ENCODE measurements at places on chromosomes 2 and 18.
A peak's percentile ranks its signal among the peaks of the same experiment; 100 is the strongest.

- DNase-seq: no peak
These were observed 80.4 kb downstream of the POLR1A start for GRCh38 chr2:86025229-86025820.

- DNase-seq: no peak
These were observed 40.9 kb upstream of the LAPTM4A start for GRCh38 chr2:20092226-20092900.

- DNase-seq: no peak
These were observed 12.4 kb upstream of the TANK start for GRCh38 chr2:161147856-161148255.

GRCh38 chr2:197452754-197453122, 614 bp upstream of the COQ10B start:
- no peak for DNase-seq

DNA sequence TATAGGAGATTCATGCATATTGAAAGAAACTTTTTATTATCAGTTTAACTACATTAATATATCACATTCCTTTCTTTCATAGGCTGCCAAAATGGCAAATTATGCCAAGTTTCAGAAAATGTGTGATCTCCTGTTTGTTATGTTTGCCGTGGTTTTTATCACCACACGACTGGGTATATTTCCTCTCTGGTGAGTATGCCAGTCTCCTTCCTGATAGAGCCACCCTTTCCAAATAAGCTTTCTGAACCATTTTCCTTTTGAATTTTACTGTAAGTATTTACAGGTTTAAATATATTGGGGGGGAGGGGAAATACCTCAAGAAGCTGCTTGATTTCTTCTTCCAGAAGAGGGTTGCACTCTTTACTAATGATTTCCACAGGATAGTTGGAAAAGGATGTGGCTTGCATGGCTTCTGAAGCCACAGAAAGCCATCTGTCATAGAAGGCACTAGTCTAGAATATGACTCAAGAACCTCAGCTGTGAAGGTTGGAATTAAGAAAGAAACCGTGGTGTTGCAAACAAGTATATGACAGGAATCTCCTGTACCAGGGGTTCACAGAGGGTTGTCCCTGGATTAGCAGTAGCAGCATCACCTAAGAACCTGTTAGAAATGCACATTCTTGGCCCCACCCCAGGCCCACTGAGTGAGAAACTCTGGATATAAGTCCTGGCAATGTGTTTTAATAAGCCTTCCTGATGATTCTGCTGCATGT, 84.5 kb upstream of the NOSTRIN start:
- no peak for DNase-seq

DNA sequence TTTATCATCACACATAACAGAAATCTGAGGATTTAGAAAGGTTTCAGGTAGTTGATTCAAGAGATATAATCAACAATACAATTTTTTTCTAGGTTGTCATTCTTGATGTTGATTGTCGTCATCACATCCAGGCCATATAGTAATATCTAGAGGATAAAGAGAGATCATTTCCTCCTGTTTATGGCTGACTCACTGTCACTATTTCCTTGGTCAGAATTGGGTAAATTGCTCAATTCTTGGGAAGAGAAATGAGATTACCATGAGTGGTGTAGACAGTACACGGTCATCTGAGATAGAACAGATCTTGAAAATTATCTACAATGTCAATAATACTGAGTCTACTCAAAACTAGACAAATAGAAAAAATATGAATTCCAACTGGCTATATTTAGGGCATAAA, 78.8 kb downstream of the ZNF804A start:
- DNase-seq: no peak

- DNase-seq: no peak
These were observed 137.6 kb upstream of the HNMT start for GRCh38 chr2:137826373-137827372.

GRCh38 chr2:29480426-29480825, 365.2 kb downstream of the CLIP4 start:
- DNase-seq: no peak

DNA sequence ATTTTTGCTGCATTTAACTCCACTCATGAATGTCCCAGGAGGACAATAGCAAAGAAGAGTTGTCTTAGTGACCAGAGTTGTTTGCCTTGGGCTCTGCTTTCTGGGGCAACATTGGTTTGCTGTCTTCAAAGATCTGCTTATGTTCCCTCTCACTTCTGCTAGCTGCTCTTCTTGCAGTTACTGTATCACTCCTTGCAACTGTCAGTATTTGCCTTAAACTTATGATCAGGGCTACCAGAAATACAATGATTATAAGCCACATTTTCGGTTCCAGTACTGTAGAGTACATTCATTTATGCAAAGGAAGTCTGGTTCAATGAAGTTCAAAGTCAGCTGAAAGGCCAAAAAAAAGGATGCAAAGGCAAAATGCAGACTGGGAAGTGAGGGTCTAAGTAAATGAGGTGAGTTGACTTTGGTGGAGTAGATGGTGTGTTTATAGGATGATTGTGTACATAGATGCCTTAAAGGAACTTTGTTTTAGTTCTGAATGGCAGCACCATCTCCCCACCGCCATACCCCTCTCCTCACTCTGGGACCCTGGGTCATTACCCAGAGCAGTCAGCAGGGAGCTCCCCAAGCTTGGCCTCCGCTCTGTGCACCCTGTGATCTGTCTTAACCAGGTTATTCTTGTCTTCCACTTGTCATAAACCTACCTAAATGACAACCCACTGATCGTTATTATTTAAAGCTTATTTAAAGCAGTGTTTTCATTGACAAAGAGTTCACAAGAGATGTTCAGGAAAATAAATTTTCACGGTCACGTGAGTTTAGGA, 236.0 kb downstream of the DOK6 start:
- no peak for DNase-seq

- no peak for DNase-seq
These were observed 24.8 kb downstream of the NCK2 start for GRCh38 chr2:105769504-105769903.

- DNase-seq: no peak
These were observed 296.2 kb upstream of the SPRED2 start for GRCh38 chr2:65728477-65729180.

DNA sequence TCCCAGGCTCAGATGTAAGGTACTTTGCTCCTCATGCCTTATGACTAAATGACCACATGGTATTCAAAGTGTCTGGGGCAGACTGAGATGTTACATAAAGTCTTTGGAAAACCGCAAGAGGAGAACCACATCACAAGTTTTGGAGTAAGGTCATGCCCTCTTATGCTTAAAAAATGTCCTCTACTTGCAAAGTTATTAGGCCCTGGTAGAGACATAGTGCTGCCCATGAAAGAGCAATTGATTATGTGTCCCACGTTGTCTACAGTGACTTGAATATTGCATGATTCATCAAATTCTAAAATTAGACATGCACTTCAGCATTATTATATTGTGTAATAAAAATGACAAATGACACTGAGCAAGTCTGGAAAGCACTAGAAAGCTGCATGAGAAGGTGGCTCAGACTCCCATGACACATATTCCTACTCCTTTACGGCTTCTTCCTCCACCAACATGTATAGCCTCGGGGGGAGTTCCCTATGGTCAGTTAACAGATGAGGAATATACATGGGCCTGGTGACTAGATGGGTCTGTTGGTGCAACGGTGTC, 602.6 kb upstream of the VRK2 start:
- peak; percentile 80 for DNase-seq
